NB4 (cell line): ENCODE measurements at places on chromosomes 2 and 18.
A peak's percentile ranks its signal among the peaks of the same experiment; 100 is the strongest.

GRCh38 chr2:227826019-227826521 is 12.4 kb downstream of the CCL20 start:
- no peak for DNase-seq

GRCh38 chr18:74499633-74500032 is 3.5 kb downstream of the CNDP2 start:
- peak; percentile 80 for DNase-seq

- DNase-seq, result no peak
Measured at GRCh38 chr2:201144101-201145051, 28.4 kb downstream of the CFLAR start.

DNA sequence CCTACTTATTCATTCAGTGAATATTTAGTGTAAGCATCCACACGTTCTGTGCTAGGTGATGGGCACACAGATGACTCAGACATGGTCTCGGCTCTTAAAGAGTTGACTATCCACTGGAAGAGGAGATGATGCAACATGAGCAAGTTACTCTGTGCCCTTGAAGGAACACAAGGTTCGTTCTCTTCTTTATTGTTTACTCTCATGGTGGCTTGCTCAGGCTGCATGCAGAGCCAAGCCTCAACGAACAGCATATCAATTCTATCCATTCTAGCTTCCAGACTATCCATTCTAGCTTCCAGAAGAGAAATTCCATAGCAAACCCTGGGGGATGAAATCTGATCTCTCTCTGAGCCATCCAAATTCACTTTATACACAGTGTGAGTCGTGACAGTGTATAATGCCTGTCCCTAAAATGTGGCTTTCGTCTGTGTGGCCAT is 68.1 kb upstream of the CTAGE1 start:
- no peak for DNase-seq

DNA sequence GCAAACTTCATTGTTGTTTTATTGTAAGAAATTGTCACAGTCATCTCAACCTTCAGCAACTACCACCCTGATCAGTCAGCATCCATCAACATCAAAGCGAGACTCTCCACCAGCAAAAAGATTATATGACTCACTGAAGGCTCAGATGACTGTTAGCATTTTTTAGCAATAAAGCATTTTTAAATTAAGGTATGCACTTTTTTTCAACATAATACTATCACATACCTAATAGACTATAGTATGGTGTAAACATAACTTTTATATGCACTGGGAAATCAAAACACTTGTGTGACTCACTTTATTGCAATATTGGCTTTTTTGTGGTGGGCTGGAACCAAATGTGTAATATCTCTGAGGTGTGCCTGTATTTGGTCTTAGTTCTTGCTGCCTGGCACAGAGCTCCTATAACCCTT is 15.6 kb downstream of the SCN1A start:
- DNase-seq, result no peak

- DNase-seq, result no peak
Measured at GRCh38 chr2:103875131-103875530, 978.8 kb upstream of the POU3F3 start.

DNA sequence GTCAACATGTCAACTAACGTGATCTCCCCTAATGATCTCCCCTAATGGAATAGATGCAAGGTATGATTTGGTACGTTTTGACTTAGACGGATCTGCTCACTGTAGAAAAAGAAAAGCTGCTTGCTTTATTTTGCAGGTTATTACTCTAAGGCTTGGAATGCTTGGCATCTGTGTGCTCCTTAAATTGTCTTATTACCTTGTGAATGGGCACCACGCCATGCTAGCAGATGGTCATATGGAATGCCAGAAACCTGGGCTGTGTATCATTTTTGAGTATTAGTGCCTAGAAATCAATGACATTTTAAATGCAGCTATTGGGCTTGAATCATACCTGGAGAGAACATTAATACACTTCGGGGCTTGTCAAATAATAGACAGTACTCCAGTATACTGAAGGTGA is 16.5 kb upstream of the FIGN start:
- DNase-seq, result no peak

- DNase-seq, result no peak
Measured at GRCh38 chr18:6731222-6731596, 1.7 kb downstream of the ARHGAP28 start.

GRCh38 chr2:23286758-23287704 is 97.9 kb upstream of the KLHL29 start:
- DNase-seq, result no peak

DNA sequence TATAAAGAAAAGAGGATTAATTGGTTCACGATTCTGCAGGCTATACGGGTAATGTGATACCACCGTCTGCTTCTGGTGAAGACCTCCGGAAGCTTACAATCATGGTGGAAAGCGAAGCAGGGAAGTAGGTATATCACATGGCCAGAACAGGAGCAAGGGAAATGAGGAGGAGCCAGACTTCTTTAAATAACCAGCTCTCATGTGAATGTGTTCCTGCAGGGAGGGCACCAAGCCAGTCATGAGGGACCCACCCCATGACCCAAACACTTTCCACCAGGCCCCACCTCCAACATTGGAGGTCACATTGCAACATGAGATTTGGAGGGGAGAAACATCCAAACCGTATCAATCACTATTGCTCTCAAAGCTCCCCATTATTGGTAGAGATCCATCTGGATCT is 61.8 kb downstream of the EFEMP1 start:
- no peak for DNase-seq

DNA sequence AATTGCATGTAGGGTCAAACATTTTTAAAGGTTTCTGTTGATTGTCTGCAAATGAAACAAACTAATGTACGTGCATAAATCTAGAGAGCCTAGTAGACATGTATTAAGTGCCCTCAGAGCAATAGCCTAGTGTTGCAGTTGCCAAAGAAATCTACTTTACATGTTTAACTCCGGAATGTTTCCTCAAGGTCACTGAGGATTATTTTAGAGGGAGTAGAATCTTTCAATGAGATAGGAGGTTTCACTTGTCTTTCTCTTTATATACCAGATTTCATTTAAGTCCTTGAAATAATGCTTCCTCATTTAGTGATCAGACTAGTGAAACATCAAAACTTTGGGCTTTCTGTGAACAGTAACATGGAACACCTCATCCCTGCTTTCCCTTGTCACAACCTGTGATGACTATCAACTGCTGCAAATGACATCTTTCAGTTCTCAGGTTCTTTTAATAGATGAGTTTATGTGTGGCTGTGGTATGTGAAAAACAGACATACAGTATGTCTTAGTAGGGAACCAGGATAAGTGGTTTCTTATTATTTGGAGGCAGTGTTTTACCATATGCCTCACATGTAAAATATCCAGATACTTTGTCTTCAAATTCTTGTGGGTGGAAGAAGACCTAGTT is 5.5 kb downstream of the UBE2E3 start:
- DNase-seq, result peak; percentile 8

- no peak for DNase-seq
Measured at GRCh38 chr2:205405194-205405593, 277.1 kb upstream of the NRP2 start.

DNA sequence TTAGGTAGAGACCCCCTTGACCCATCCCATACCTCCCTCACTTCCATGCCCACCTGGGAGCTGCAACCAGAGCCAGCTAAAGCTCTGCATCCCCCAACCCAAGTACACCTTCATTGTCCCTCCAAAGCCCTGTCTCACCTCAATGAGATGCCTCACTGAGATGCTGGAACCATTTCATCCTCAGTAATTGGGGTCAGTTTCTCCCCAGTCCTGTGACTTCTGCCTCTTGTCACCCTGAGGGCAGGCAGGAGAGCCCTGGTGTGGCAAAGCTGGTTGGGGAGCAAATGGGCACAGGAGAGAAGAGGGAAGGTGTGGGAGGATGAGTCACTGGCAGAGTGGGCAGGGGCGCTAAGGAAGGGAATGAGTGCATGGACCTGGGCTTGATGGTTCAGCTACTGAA is 27.9 kb upstream of the NT5DC4 start:
- DNase-seq, result peak; percentile 62

- DNase-seq, result no peak
Measured at GRCh38 chr18:23166891-23167541, 31.7 kb downstream of the CABLES1 start.

- DNase-seq, result no peak
Measured at GRCh38 chr2:54577035-54577434, 120.9 kb downstream of the SPTBN1 start.

DNA sequence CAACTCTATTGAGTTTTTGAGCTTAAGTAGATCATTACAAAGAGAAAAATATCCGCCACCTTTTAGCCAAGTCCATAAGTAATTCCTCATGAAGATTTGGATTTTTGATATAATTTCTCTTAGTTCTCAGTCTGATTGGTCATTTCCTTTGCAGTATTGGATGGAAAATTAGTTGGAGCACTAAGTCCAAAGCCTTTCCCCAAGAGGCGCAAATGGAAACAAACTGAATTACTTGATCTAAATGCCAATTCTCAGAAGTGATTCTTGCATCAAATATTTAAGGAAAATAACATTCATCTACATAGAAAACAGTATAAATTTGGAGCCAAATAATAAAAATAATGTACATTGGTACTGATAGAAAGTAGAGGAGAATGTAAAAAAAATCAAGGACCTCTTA is 115.6 kb downstream of the CACNB4 start:
- no peak for DNase-seq

- peak; percentile 25 for DNase-seq
Measured at GRCh38 chr18:49849331-49850217, 36.2 kb upstream of the ACAA2 start.

- peak; percentile 84 for DNase-seq
Measured at GRCh38 chr2:47070920-47071824, 83.9 kb downstream of the STPG4 start.

- no peak for DNase-seq
Measured at GRCh38 chr2:109009920-109010610, 21.0 kb upstream of the EDAR start.

- DNase-seq, result peak; percentile 14
Measured at GRCh38 chr2:54318821-54319220, 62.8 kb upstream of the TSPYL6 start.

GRCh38 chr2:35410431-35411061 is 945.0 kb upstream of the CRIM1 start:
- peak; percentile 65 for DNase-seq

GRCh38 chr2:237623428-237624403 is 3.7 kb upstream of the LRRFIP1 start:
- DNase-seq, result no peak

GRCh38 chr2:176574484-176575236 is 305.4 kb downstream of the MTX2 start:
- DNase-seq, result no peak

- DNase-seq, result no peak
Measured at GRCh38 chr18:22250591-22250996, 81.2 kb downstream of the GATA6 start.

DNA sequence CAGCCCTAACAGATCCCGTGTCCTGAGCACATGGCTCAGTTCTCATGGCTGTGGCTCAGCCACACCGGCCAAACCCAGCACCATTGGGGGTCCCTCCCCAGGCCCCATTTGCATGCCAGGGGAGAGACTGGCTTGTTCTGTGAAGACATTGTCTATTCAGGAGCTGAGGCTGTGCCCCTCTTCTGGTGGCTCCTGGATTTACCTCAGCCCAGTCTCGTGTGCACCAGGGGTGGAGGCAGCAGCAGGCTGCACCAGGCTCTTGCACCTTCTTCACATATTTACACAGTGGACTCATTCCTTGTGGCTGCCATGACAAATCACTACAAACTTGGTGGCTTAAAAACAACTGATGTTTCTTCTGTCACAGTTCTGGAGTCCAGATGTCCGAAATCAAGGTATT is 92.4 kb upstream of the ITGA6 start:
- no peak for DNase-seq

- no peak for DNase-seq
Measured at GRCh38 chr2:20197192-20197591, 27.7 kb downstream of the SDC1 start.

- peak; percentile 59 for DNase-seq
Measured at GRCh38 chr18:75003039-75003438, 205.9 kb downstream of the PTGR3 start.

- DNase-seq, result no peak
Measured at GRCh38 chr2:35293261-35293660, 1062.3 kb upstream of the CRIM1 start.

DNA sequence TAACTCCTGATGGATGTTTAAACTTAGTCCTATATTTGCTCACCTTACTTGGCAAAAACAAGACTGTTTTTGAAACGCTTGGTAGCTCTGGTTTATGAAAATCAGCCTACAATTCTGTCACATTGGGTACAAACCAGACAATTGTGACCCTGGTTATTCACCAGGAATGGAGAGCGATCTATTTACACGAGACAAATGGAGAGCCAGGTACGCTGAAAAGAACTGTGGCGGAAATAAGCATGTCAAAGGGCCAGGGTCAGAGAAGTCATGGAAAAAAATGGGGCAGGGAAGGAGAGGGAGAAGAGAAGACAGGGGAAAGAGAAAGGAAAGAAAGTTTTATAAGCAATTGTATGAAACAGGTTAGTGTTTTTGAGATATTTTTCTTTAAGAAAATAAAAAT is 119.5 kb upstream of the ZFP36L2 start:
- DNase-seq, result no peak

- no peak for DNase-seq
Measured at GRCh38 chr2:38415728-38416291, 38.7 kb upstream of the ATL2 start.

DNA sequence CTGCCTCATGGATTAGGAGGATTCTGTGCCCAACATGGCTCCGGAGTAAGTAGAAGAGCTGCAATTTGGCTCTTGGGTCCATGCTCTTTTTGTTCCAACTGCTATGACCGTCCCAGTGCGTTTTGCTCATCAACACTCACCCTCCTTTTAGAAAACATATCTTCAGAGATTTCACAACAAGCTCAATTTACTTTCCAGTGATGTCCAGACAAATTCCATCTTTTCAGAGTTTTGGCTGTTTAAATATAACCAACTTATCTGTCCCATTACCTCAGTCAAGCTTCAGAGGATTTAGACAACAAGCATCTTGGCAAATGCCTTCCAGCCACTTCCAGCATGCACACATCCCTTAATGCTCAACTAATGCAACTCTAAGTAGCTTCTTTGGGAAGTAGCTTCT is 6.9 kb upstream of the SLC14A2 start:
- no peak for DNase-seq

DNA sequence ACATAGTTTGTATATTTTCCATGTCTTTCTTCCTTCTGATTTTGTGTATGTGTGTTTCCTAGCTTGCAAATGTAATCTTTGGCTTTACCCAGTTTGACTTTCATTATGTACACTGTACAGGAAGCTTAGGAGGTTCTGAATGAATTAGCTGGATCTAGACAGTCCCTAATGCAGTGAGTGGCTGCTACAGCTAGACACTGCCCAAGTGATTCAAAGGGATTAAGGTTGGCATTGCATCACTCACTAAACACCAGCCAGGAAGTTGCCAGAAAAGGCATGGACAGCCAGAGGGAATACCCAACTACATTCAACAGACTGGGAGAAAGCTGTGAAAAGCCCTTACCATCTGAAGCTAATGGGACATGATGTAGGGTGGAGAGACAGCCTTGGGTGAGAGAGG is 316.0 kb upstream of the MEX3C start:
- no peak for DNase-seq

- no peak for DNase-seq
Measured at GRCh38 chr2:25936889-25937545, 45.3 kb downstream of the KIF3C start.

- DNase-seq, result no peak
Measured at GRCh38 chr18:76670564-76671288, 151.6 kb upstream of the ZNF236 start.

- no peak for DNase-seq
Measured at GRCh38 chr18:35110059-35110458, 68.8 kb downstream of the MAPRE2 start.

GRCh38 chr2:120736624-120737339 is 1.1 kb downstream of the GLI2 start:
- DNase-seq, result no peak

GRCh38 chr2:73946215-73946614 is 19.5 kb downstream of the DGUOK start:
- no peak for DNase-seq
